ENCODE measurements at places on chromosomes 3 and 15. TPM values are rescaled to one million over a fixed set of nuclear protein-coding genes. Genes with fewer than 3 reads are reported as not detected.

Gene SMAD6
- 0.27 TPM for total RNA-seq

Gene FOXL2NB
- total RNA-seq: not detected

Gene PCSK6
- total RNA-seq: 1.1 TPM

Gene SUSD5
- not detected for total RNA-seq

Gene CCR1
- total RNA-seq: 0.17 TPM

Gene THPO
- total RNA-seq: not detected

Gene XYLB
- total RNA-seq: 5.6 TPM

Gene RGMA
- total RNA-seq: 0.49 TPM

Gene LRRC3B
- total RNA-seq: not detected

Gene GP5
- 1.4 TPM for total RNA-seq

Gene CEP97
- total RNA-seq: 15.2 TPM

Gene PFKFB4
- 1.8 TPM for total RNA-seq

Gene KCNMB2
- total RNA-seq: not detected

Gene CP
- total RNA-seq: not detected
